ENCODE measurements at places on chromosomes 3 and 15. TPM values are rescaled to one million over a fixed set of nuclear protein-coding genes. Genes with fewer than 3 reads are reported as not detected.
A peak's percentile ranks its signal among the peaks of the same experiment; 100 is the strongest.

GRCh38 chr3:63975723-63976122, 47.6 kb downstream of the PSMD6 start:
- no peak for DNase-seq

DNA sequence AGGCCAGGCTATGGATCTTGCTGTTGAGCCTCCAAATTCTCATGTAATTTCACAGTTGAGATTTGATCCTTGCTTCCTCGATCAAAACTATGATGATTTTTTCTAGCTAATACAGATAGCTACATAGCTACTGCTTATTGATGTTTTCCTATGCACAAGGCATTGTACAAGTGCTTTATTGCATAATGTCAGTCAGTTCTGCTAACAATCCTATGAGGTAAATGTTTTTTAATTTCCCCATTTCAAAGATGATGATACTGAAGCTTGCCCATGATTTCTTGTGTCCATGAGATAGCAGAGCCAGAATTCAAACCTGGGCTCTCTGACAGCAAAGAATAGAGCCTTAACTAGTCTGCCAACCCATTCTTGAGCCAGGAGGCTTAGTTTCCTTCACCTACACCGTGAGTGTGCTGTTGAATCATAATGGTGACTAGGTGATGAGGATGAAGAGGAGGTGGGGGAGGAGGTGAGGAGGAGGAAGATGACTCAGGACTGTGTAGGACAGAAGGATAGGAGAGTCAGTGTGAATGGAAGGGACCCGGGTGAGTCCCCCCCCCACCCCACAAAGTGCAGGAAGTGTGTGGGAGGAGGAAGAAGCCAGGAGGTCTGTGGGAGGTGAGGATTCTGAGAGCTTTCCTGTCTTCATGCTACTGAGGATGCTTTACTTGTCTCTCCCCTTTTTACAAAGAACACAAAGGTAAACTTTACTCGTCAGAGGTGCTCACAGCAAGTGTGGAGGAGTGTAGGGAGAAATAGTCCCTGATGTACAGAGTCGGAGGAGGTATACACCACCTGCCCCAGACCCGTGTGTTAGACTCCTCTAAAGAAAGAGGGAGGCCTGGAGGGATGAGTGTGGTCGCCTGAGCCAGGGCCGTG, 3.6 kb downstream of the TAGLN3 start:
- DNase-seq, result no peak

DNA sequence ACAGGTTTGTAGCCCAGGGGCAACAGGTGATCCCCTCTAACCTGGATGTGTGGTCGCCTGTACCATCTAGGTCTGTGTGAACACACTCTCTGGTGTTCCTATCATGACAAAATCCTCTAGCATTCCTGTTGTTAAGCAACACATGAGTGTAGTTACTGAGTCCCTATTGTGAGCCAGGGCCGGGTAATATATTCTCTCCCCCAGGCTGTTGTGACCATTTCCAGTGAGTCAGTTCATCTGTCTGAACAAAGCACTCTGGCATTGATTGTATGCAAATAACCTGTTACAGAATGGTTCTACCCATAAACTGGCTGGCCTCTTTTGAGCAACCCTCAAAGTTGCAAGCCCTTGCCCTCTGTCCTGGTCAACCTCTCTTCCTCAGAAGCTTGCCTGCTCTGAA, 2.6 kb upstream of the FLNB start:
- DNase-seq, result peak; percentile 51

The CLRN1 gene
- not detected for polyA plus RNA-seq

- no peak for DNase-seq
These were observed 57.0 kb downstream of the SUMF1 start for GRCh38 chr3:4409971-4410573.

DNA sequence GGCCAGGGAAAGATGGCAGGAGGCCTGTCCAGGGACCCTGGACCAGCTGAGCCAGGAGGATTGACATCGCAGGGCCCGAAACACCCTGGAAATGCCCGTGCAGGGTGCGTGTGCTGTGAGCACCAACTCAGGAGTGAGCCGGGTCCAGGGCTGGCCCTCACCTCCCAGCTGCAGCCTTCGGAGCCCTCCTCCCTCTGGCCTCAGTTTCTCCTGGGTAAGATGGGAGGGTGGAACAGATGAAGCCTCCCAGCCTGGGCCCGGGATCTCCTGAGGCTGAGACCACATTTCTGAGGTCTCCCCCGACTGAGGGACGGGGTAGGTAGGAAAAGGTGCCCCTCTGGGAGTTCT, 5.3 kb upstream of the CALML4 start:
- no peak for DNase-seq

- DNase-seq, result no peak
These were observed 58.5 kb downstream of the NEK10 start for GRCh38 chr3:27310688-27311087.

The PRTG gene
- not detected for polyA plus RNA-seq

Measured in stomach (tissue), 19 donors.